Tongue (tissue), 3 donors: ENCODE measurements at places on chromosomes 3 and 15. TPM values are rescaled to one million over a fixed set of nuclear protein-coding genes. Genes with fewer than 3 reads are reported as not detected.
A peak's percentile ranks its signal among the peaks of the same experiment; 100 is the strongest.

DNA sequence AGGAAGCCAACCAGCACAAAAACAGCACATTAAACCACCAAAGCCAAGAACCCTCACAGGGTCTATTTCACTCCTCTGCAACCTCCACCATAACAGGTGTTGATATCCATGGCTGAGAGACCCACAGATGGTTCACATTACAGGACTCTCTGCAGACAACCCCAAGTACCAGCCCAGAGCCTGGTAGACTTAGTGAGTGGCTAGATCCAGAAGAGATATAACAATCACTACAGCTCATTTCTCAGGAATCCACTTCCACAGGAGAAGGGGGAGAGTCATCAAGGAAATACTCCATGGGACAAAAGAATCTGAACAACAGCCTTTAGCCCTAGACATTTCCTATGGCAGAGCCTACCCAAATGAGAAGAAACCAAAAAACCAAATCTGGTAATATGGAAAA is 168.1 kb upstream of the CD96 start:
- DNase-seq: no peak

DNA sequence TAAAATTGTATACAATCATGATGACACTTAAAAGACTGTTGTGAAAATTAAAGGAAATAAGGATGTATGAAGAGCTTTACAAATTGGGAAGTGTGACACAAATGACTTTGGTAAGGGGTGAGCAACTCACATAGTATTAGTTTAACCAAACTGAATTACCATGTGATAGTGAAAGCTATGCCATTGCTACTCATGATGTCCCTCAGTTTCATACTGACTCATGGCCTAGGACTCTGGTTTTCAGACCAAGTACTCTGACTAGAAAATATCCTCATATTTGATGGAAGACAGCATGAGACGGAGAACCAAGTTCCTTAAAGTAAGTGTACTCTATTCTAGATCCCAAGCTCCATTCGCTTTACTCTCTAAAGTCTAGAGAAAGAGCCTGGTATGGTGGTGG is 203.2 kb upstream of the ICE2 start:
- DNase-seq: no peak

The SLC6A20 gene
- 1.2 TPM for total RNA-seq

DNA sequence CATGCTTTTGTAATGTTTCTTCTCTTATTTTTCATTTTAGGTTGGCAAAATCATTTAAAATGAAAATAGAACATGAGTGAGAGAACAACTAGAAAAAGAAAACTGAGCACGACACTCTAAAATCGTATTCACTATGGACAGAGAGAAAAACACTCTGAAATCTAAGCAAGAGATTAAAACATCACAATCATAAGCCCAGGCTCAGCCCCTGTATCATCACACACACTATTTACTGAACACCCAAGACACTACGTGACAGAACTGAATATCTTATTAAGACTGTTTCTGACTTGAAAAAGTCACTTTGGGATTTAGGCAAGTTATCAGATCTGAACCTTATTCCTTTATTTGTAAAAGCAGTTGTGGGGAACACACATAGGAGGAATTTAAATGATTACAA is 82.6 kb upstream of the PLXND1 start:
- no peak for DNase-seq

DNA sequence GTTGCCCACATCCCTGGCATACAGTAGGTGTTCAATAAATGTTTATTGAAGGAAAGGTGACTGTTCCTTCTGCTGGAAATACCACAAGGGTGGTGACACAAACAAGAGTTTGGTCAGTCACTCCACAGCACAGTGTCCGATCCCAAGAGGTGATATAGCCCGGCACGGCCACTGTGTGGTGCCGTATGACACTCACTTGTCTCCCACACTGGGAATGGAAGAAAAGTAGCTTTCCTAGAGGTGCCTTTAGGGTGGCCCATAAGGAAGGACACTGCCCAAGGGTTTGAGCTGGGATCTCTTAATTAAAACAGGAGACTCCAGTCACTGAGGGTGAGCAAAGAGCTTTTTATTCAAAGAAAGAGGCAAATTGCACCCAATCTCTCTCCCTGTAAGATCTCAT is 40.5 kb downstream of the TGM4 start:
- no peak for DNase-seq

The CDC25A gene
- total RNA-seq: 4.8 TPM

The TRPM1 gene
- total RNA-seq: not detected

- DNase-seq: peak; percentile 41
Observed at GRCh38 chr3:193897288-193897687, 238.7 kb upstream of the HES1 start.

GRCh38 chr3:9098716-9099675 is 135.7 kb upstream of the RAD18 start:
- DNase-seq: peak; percentile 73

- peak; percentile 60 for DNase-seq
Observed at GRCh38 chr3:193791041-193792032, 198.3 kb downstream of the OPA1 start.

- no peak for DNase-seq
Observed at GRCh38 chr15:66832664-66833063, 130.6 kb downstream of the SMAD6 start.

GRCh38 chr3:108513961-108514360 is 3.6 kb upstream of the MYH15 start:
- no peak for DNase-seq

DNA sequence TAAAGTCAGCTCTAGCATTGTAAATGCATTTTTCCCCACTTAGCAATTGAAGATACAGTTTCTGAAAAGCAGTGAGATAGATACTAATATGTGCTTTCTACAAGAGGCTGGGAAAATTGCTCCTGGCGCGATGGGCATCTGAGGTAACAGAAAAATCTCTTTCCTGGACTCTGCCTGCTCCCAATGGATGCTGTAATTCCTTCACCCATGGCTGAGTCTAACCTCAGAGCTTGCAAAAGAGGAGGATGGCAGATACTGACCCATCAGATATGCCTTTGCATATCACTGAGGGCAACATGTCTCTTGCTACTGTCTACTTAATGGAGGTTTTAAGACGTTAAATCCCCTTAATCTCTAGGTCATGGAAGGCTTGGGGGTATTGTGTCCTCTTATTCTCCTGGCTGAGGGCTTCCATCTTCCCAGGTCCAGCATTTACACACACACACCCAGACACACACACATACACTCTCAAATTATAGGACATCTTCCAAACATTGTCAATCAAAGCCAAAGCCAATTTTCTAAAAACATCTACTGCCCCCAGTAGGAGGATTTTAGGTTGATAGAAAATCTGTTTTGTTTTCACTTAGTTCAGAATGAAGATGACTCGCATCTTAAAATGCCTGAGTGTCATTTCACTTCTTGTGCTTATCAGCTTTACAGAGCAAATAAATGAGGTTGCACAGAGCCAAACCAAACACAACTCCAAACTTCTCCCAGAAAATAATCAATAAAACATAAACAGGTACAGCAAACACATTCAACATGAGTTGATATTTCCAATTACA is 2.4 kb downstream of the TRPM1 start:
- DNase-seq: no peak

The ALS2CL gene
- total RNA-seq: 39.8 TPM

DNA sequence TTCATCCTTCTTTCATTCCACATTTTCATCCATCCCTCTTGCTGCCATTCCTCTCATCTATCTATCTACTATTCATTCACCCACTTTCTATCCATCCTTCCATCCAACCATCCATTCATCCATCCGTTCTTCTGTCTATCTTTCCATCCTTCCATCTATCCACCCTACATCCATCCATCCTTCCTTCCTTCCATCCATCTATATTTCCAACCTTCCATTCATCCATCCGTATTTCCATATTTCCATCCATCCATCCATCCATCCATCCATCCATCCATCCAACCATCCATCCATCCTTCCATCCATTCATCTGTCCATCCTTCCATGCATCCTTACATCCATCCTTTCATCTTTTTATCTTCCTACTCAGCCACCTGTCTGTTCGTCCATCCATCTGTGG is 14.0 kb downstream of the SLC6A20 start:
- DNase-seq: no peak

- peak; percentile 84 for DNase-seq
Observed at GRCh38 chr3:73547427-73548248, 77.1 kb downstream of the PDZRN3 start.

The IP6K1 gene
- total RNA-seq: 35.6 TPM

- peak; percentile 40 for DNase-seq
Observed at GRCh38 chr15:74421302-74422245, 12.2 kb downstream of the SEMA7A start.

DNA sequence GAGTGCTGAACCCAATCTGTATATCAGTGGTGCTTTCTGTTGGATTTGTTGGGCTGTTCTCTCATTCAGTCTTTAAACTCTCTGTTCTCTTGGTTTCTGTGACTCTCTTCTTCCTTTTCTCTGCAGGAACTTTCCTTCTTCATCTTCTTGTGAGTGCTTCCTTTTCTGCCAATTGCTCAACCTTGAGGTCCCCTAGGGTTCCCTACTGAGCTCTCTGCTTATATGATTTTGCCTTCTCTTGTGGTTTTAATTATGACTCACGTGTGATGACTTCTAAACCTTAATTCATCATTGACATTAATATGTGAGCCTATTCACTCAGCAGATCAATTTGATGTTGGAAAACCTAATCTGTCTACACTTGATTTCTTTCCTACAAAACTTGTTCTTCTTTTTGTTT is 39.4 kb downstream of the MOBP start:
- no peak for DNase-seq

The CCR2 gene
- total RNA-seq: 1.2 TPM

GRCh38 chr15:42090370-42090769 is 4.0 kb downstream of the PLA2G4D start:
- DNase-seq: no peak

The RHOA gene
- 403 TPM for total RNA-seq

The CIP2A gene
- total RNA-seq: 17.5 TPM

The MLH1 gene
- 67.9 TPM for total RNA-seq

GRCh38 chr3:129357616-129358015 is 70.8 kb downstream of the EFCAB12 start:
- no peak for DNase-seq

GRCh38 chr3:120088622-120089021 is 5.6 kb downstream of the GSK3B start:
- no peak for DNase-seq

DNA sequence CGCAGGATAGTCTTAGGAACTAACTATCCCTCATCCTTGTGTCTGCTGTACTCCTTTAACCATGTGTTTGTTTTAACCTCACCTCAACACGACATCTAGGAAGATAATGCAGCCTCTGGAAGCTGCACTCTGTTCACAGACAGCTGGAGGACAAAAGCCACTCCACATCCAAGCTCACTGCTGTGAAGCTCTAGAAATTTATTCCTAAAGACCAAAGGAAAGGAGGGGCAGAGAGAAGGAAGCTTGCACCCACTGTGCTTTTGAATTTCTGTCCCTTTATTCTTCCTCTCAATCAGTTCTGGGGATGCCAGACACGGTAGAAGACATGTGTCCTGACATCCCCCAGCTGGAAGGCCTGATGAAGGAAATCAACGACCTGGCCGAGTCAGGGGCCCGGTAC is 182.9 kb upstream of the CHRM5 start:
- no peak for DNase-seq

- DNase-seq: peak; percentile 67
Observed at GRCh38 chr3:9196020-9196419, 53.4 kb downstream of the SRGAP3 start.

The SLC28A2 gene
- 0.10 TPM for total RNA-seq

GRCh38 chr3:112514527-112515128 is 15.4 kb upstream of the BTLA start:
- DNase-seq: no peak

The RTP4 gene
- not detected for total RNA-seq

GRCh38 chr3:14880447-14881106 is 61.8 kb downstream of the FGD5 start:
- no peak for DNase-seq

GRCh38 chr3:134494495-134494894 is 8.6 kb downstream of the CEP63 start:
- no peak for DNase-seq
